ENCODE measurements at places on chromosomes 11 and 22.

DNA sequence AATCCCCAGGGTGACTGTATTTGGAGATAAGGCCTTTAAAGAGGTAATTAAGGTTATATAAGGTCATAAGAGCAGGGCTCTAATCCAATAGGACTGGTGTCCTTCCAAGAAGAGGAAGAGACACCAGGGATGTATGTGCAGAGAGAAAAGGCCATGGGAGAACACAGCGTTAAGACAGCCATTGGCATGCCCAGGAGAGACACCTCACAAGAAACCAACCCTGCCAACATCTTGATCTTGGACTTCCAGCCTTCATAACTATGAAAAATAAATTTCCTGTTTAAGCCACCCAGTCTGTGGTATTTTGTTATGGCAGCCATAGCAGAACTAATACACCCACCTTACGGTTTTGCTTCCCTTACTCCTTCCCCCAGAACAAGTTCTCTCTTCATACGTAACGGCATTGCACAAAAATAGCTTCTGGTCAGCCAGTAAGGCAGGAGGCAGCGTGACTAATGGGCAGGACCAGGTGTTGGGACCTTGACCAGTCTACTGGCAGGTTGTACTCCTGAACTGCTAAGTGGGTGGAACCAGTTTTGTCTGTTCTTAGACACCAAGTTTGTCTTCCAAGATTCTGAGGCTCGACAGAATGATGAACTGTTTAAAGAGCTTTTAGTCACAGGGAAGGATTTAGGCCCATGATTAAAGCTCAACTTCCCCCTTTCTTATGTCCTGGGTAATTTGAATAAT is 31.9 kb upstream of the UPB1 start:
- DNase-seq: no peak

DNA sequence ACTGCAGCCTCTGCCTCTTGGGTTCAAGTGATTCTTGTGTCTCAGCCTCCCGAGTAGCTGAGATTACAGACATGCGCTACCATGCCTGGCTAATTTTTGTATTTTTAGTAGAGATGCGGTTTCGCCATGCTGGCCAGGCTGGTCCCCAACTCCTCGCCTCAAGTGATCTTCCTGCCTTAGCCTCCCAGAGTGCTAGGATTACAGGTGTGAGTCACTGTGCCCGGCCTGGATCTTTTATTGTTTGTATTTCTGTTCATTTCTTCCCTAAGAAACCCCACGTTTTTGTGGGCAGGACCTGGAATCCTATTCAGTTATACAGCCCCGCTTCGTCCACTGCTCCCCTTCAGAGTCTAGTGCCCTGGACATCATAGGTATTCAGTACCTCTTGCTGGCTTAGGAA is 28.7 kb downstream of the ZBTB16 start:
- no peak for DNase-seq

GRCh38 chr11:119618208-119618909 is 110.6 kb downstream of the NECTIN1 start:
- no peak for DNase-seq

GRCh38 chr11:11703885-11704284 is 82.1 kb upstream of the GALNT18 start:
- DNase-seq: no peak

DNA sequence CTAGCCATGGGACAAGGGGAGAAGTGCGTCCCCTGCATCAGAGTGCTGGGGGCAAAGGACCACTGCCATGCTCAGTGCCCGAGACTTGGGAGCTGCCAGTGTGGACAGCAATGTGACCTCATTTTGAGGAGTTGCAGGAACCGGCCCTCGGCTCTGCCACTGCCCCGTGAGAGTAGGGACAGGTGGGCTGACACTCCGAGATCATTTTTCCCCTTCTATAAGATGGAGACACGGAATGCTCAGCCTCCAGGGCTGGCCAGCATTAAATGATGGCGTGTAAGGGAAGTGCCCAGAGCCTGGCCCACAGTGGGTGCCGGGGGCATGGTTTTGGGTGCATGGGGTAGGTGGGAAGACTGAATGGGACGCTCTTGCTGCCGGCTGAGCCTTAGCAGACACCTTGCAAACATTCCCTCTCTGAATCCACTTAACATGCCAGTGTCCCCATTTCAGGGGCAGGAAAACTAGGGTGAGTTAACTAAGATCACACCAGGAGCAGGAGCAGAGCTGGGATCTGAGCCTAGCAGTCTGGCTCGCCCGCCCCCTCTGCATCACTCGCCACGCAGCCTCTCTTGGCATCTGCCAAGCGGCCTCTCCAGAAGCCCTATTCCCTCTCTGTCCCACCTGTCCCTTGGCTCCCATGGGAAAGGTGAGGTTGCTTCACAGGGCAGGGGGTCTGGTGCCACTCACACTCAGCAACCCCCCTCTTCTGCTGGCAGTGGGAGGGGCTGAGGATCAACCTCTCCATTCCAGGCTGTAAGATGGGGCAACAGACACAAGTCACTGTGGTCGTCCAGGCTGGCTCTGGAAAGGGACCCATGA is 13.6 kb downstream of the NPTXR start:
- DNase-seq: no peak

DNA sequence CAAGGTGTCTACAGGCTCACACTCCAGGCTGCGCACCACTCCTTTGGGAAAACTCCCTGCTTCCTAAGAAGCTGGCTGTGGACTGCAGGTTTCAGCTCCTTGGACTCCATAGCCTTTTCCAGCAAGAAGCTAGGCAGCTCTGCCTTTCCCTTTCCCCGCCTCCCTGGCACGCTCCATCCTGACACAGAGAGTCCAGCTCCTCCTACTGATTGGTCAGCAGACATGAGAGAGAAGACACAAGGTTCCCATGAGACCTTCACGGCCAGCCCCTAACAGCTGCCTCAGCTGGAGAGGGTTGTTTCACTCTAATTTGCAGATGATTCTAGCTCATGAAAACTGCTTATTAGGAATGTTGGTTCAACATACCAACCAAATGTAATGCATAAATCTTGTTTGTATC is 27.6 kb downstream of the TENM4 start:
- DNase-seq: no peak

DNA sequence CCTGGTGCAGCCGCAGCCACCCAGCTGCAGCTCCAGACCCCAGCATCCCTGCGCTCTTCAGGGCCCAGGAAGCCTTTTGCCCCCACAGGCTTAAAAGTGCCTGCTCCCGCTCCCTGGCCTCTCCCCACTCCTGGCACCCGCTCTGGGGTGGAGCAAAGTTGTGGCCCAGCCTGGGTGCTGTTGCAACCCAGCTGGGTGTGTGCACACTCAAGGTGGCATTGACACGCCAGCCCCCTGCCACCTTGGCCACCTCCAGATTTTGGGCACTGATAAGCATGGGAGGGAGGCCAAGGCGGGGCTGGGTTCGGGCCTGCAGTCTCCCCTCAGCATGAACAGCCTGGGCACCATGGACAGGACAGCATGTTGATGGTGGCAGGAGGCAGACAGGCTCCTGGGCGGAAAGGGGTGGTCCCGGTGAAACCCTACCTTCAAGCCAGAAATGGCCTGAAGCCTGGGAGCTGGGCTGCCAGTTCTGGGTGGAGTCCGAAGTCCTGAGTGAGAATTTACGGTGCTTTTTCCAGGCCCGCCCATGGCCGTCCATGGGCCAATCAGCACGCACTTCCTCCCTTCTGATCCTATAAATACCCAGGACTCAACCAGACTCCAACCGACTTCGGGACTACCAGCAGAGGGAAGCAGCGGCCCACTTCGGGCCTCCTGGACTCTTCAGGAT is 23.6 kb upstream of the RNASEH2C start:
- DNase-seq: no peak

DNA sequence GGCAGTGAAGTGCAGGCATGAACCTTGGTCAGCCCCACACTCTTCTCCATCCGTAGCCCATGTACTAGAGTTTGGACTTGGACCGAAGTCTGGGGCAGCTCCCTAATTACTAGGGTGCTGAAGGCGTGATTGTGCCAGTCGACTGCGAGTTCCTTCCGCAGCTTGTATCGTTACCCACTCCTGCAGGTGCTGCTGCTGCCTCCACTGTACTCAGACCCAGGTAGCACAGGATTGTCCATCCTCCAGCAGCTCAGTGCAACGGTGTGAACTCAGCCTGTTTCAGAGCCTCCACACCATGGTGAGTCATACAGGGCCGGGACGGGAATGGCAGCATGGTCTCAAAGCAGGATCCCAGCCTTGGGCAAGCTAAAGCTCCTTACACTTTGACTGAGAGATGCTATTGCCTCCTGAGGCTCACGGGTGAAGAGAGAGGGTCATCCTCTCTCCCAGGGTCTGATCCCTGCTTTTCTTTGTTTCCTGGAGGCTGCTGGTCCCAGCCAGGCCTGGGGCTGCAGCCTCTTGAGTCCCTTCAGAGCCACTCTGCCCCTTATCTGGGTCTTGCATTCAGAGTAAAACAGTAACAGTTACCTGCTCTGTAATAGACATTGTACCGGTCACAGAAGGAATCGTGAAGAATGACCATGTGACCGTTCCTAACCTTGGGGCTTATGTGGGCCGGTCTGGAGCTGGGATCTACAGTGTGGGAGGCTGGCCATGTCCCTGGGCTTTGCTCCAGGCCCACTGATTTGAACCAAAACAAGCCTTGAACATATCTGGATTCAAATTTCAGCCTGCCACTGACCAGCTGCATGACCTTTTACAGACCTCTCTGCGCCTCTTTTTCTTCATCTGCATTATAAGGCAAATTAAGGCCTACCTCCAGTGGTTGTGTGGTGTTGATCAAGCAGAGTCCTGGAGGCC is 1.7 kb downstream of the TKFC start:
- DNase-seq: no peak

DNA sequence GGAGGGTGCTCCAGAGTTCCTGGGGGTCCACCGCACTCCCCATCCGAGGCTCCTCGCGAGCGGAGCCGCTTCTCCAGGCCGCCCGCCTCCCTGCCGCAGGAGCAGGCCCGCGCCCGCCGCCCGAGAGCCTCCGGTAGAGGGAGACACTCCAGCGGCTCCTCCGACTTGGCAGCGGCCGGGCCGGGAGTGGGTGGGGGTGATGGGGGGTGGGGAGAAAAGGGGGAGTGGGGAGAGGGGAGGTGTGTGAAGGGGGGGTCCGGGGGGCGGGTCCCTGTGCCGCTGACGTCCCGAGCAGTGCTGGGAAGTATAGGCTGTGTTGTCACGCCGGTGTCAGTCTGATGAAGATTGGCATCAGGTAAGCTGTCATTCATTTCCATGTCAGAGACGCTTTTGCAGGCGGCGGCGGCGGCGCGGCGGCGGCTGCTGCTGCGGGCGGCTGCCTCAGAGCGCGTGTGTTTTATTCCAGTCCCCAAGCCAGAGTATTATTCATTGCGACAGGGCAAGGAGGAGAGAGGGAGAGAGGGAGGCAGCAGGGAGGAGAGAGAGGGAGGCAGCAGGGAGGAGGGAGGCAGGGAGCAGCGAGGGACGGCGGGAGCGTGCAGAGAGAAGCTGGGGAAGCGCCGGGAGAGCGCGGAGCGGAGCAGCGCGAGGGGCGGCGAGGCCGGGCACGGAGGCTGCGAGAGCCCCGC is at the start of gene PKNOX2:
Gene PKNOX2 (plus strand): TSS at position 330 of the 689 bp plus-strand sequence. CDS start 186,555 bp downstream, outside the sequence.
- peak; percentile 57 for DNase-seq

DNA sequence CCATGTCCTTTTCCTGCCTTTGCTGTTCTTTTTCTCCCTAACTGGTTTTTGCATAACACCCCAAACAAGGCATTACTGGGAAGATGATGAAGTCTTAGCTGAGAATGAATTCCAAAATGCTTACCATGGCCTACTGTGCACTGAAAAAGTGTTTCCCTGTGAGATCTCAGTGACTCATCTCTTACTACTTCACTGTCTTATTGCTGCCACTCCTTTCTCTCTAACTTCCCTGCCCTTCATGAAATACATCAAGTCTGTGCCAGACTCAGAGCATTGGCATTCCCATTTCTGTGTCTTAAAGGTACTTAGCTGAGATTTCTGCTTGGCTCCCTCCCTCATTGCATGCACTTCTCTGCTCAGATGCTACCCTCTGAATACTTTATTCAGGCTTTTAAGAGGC is 49.1 kb upstream of the MUC15 start:
- no peak for DNase-seq

DNA sequence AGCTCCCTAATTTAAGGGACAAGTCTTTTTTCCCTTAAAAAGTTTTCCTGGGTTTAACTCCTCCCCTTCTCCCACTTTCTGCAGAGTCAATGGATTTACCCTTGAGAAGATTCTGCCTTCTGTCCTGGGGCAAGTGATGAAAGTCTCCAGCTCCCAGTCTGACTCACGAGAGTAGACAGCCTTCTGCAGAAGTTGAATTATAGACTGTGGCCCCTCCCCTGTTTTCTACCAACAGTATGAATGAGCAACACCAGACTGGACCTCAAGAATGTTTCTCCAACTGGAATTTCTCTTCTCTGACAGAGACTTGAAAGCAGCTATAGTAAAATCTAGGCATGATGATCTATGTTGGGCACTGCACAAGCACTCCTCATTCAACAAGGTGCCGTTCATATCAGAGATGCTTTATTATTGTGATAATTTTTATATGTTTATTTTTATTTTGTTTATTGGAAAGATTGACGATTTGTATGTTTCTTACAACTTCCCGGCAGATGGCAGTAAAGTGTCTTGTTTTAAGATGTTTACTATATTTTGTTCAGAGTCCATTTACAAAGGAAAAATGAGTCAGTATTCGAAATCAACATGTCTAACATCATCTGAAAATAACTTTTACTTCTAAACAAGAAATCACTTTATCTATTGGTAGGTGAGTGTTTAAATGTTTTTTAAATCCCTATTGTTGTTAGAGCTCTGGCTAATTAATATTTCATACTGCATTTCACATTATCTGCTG is 56.6 kb downstream of the LMO2 start:
- DNase-seq: no peak

DNA sequence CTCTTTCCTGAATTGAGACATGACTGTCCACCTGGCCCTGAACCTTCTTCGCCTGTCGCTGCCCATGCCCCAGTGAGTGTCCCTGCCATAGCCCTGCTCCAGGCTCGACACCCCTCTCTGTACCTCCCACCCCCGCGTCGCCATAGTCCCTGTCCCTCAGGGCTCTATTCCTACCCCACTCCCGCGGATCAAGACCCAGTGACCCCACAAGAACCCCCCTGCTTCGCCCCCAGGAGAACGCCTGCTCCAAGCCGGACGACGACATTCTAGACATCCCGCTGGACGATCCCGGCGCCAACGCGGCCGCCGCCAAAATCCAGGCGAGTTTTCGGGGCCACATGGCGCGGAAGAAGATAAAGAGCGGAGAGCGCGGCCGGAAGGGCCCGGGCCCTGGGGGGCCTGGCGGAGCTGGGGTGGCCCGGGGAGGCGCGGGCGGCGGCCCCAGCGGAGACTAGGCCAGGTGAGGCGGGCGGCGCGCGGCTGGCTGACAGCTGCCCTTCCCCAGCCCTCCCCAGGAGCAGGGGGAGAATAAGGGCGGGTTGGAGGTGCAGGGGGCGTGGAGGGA is 5.6 kb downstream of the NRGN start:
- no peak for DNase-seq

- DNase-seq: no peak
Measured at GRCh38 chr11:115906171-115906570, 402.0 kb upstream of the CADM1 start.

DNA sequence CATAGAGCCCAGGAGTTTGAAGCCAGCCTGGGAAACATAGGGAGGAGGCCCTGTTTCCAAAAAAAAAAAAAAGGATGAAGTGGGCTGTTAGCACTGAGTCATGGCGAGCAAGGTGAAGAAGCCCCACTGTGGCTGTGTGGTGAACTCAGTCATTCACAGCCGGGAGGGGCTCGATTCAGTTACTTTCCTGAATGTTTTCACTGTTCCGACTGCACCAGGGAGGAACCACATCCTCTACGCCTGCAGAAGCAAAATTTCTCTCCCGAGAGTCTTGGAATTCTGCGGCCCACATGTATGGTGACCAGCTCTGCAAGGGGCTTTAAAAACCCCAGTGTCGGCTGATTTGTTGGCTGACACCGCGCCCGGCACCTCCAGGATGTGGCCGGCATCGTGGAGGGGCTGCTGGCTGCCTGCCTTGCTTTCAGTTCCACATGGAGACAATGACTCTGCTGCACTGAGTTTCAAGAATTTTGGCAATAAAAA is 27.8 kb upstream of the GRAMD4 start:
- peak; percentile 63 for DNase-seq
